ENCODE measurements at places on chromosomes 1 and 21.

DNA sequence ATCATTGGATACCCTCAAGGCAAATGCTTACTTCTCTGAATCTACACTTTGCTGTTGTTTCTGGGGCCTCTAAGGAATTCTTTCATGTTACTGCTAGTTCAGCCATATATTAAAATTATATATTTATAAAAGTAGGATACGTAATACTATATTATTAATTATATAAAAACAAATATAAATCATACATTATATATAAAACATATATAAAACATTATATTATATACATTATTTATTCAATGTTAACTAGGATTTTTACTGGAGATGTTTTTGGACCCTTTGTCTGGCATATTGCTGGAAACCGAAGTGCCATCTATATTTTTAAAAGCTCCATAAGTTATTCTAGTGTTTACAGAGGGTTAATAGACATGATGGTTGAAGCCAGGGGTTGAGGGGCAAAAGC lies 12.2 kb downstream of the ALG6 start:
- no peak for DNase-seq

- no peak for DNase-seq
Measured at GRCh38 chr1:24311741-24312140, 7.4 kb upstream of the GRHL3 start.

DNA sequence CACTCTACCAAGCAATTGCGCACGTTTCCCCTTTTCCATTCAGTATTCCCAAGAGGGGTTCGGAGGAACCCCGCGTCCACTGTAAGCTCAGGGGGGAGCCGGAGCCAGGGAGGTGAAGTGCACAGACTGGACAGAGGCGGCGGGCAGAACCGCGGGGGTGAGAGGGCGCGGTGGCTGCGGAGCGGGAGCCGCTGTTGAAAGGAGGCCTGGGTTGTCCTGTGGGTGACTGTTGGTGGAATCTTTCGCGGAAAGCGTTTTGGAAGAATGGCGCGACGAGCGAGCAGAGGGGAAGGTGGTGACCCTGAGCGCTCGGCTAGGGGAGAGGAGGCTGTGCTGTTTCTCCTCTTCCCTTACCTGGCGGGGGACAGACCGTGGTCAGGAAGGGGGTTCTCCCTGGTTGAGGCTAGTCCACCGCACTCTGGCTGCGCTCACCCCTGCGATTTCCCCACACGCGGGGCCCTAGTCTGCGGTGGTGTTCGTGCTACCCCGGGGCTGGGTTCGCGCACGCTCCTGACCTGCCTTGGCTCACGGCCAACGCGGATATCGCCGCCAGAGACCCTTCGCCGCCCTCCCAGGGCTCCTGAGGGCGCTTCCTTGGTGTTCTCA lies 92.8 kb downstream of the PRKAB2 start:
- no peak for DNase-seq

GRCh38 chr1:200265881-200266280 lies 144.0 kb downstream of the ZNF281 start:
- DNase-seq: no peak

GRCh38 chr1:23903754-23904153 lies 9.4 kb downstream of the CNR2 start:
- no peak for DNase-seq

GRCh38 chr1:17605582-17606344 lies 66.3 kb downstream of the ARHGEF10L start:
- DNase-seq: no peak

- DNase-seq: peak; percentile 51
Measured at GRCh38 chr1:13828454-13829151, 128.6 kb downstream of the PRDM2 start.

DNA sequence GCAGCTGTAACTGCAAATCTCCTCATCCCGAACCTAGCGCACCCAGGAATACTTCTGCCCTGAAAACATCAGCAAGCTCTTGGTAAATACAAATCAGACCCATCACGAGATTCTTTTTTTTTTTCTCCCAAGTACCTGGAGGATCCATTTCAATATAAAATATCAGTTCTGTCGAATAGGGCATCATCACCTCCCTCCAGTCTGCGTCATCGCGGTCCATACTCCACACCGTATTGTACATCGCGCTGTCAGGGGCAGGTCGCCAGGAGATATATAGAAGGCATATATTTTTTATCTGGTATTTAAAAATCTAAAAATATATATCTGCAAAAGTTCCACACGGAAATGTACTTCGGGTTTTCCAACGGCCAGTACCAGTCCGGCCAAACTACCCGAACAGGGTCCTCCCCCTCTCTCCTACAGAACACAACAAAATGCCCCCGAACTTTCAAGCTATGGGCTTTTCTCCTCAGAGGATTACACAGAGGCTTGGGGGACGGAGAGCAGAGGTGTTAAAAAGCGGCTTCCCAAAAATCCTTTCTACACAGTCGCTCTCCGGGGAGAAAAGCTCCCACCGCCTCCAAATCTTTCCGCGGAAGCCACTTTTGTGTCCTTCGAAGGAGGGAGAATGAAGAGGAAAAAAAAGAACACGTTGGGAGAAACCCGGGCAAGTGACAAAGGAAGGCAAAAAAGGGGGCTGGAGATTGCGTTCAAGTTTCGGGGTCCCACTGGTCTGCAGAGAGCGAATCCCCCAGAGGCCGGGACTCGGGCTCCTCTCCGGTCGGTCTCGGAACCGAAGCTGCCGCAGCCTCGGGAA lies 509 bp downstream of the PIK3R3 start:
- peak; percentile 34 for DNase-seq

GRCh38 chr1:155254714-155255242 lies 505 bp downstream of the ENTREP3 start:
- no peak for DNase-seq

DNA sequence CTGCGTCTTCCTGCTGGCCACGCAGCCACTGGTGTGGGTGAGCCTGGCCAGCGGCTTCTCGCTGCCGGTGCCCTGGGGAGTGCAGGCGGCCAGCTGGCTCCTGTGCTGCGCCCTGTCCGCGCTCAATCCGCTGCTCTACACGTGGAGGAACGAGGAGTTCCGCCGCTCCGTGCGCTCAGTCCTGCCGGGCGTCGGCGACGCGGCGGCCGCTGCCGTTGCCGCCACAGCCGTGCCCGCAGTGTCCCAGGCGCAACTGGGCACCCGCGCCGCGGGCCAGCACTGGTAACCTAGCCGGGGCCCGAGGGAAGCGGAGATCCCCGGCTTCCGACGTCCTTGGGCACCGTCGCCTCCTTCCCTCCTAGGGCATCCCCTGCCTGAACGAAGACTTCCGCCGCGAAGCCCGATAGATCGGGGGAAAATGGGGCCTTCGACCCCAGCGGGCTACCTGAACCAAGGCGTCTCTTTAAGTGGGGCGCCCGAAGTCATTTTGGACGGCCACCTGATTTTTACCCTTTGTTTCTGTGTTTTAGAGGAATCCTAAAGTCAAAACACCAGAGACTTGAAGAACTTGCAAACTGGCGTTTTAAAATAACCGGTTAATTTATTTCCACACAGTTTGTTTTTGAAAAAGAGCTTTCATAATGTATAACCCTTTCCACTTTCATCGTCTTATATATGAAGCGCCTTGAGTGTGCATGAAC lies 2.0 kb downstream of the GPR88 start:
- DNase-seq: no peak

DNA sequence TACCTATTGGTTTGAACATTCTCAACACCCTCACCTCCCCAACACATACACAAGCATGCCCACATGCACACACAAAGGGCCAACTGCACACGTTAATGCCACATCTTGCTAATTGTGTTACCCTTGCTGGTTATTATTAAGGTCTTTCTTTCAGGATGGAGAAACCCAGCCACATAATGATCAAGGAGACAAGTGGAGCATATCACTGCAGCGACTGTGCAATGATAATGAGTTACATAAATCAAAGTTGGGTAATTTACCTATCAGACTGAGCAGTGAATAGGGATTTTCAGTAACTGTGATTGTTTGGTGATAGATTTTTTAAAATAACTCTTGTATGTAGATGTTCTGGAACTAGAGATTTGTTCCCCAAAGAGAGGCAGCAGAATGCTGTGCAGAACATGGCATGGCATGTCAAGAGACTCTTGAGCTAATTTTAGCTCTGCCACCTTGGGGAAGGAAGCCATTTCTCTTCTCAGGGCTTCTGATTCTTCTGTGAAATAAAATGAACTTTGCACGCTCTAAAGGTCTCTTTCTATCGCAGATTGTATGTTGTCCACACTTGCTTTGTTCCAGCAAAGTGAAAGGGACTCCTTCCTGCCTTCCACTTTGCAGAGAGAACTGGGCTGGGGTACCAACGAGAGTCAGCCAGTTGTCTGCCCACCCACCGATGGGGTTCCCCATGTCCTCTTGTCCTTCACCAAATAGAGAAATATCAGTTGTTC lies 126.0 kb upstream of the CAMK1G start:
- DNase-seq: no peak

GRCh38 chr1:178151831-178152230 lies 57.9 kb downstream of the RASAL2 start:
- DNase-seq: peak; percentile 46
